GM23338 (cell line): ENCODE measurements at places on chromosomes 6 and 20.

DNA sequence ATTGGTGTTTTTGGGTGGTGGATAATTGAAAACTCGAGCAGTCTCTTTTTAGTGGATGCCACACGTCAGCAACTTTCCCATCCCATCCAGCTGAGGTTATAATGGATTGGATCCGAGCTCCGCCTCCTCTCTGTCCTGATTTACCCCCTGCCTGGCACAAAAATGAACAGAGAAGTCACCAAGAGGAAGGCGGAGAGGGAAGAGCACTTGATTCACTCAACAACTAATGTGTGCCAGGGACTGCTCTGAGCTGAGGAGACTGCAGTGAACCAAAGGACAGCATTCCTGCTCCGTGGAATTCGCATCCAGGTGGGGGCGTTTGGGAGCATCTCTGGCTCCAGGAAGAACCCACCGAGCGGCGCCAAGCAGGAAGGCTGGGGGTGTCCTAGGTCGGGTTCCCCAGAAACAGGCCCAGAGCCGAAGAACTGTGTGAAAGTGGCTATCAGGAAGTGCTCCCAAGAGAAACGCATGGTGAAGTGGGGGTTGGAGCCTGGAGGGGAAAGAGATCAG, 95.8 kb upstream of the NAA20 start:
- no peak overlapping the region for H3K27ac ChIP-seq
- DNase-seq = peak; percentile 66
- H3K4me3 ChIP-seq = no peak overlapping the region

DNA sequence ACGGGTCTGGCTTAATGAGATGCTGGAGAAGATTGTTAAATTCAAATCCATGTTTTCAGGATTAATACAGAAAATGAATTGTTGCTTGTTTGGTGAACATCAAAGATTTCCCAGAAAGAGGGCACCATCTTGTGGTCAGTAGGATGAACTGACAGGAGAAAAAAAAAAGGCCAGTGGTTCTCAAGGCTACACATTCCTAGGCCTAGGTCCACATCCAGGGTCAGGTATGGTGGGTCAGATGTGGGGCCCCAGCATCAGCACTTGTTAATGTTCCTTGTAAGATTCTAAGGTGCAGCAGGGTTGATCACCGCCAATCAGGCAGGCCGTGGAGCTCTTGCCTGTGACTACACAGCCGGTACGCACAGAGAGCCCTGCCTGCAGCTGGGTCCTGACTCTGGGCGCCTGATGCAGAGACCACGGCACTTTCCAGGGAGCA, 34.0 kb upstream of the FOXO3 start:
- peak; percentile 80 for DNase-seq
- H3K4me3 ChIP-seq = no peak overlapping the region
- H3K36me3 ChIP-seq = no peaks in the 10 kb centered on the region

- no peaks in the 10 kb centered on the region for H3K36me3 ChIP-seq
- no peak for DNase-seq
- no peaks in the 10 kb centered on the region for H3K27me3 ChIP-seq
- H3K4me1 ChIP-seq = peaks cover 22% of the 10 kb centered on the region
Measured at GRCh38 chr6:118198746-118199145, 291.7 kb downstream of the SLC35F1 start.

GRCh38 chr6:39416728-39417127, 94.2 kb upstream of the KCNK16 start:
- H3K36me3 ChIP-seq = no peaks in the 10 kb centered on the region
- H3K4me1 ChIP-seq = peaks cover 3% of the 10 kb centered on the region; the same call in 1 of the 2 replicates
- no peaks in the 10 kb centered on the region for H3K27me3 ChIP-seq
- no peak overlapping the region for H3K4me3 ChIP-seq
- no peak for DNase-seq

DNA sequence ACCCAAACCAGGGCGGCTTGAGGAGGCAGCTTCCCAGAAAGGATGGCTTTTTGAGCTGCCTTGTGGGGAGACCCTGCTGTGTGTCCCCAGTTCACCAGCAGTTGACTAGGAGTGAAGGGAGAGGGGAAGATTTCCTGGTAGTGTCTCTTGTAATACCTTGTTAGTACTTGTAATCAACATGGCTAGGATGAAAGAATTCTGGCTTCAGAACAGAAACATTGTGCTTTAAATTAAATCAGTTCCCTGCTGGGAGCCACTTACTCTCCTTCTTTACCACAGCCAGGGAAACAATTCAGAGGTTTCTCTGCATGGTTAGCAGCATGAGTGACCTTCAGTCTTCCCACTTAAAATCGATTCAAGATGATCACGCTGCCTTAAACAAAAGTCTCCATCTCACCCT, 525.4 kb upstream of the ID4 start:
- H3K36me3 ChIP-seq = no peaks in the 10 kb centered on the region
- peak overlapping the region; percentile 13; the same call in 1 of the 2 replicates for H3K4me3 ChIP-seq
- H3K27ac ChIP-seq = peak overlapping the region; percentile 65
- H3K27me3 ChIP-seq = no peaks in the 10 kb centered on the region

- H3K4me1 ChIP-seq = no peaks in the 10 kb centered on the region
- no peak overlapping the region for H3K27ac ChIP-seq
- H3K27me3 ChIP-seq = no peaks in the 10 kb centered on the region
- no peak overlapping the region for H3K4me3 ChIP-seq
Measured at GRCh38 chr6:147821295-147821897, 312.9 kb downstream of the SAMD5 start.

DNA sequence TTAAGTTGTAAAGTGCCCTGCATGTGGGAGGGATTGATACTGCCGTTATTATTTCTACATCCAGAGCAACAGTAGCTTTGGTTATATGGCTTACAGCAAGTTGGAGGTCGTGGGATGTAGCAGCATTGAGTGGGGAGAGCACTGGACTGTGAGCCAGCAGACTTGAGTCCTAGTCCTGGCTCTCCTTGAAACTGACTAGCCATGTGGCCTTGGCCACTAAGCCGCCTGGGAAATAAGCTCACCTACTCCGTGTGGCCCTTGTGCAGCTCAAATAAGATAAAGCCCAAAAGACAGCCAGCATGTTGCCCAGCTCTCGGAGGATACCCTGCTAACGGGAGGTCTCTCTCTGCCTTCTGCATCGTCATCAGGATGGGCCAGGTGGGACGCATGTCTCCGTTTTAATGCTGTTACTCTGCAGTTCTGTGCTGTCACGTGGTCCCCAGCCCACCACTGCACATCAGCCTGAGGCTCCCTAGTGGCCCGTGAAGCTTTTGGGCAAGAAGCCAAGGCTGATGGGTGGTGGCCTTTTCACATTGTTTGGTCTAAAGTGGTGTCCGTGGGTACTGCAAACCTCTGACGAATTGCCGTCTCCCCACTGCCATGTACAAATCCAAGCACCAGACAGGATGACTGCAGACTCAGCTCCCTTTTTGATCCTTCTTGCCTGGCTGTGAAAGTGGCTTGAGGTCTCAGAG, 7.9 kb downstream of the EPB41L1 start:
- no peak for DNase-seq

GRCh38 chr6:122323361-122323760, 76.1 kb upstream of the HSF2 start:
- H3K36me3 ChIP-seq = no peaks in the 10 kb centered on the region
- DNase-seq = no peak
- H3K4me1 ChIP-seq = no peaks in the 10 kb centered on the region
- no peak overlapping the region for H3K27ac ChIP-seq
- H3K27me3 ChIP-seq = no peaks in the 10 kb centered on the region

GRCh38 chr20:11569163-11569562, 348.5 kb upstream of the BTBD3 start:
- peak; percentile 80 for DNase-seq
- H3K27ac ChIP-seq = no peak overlapping the region
- no peak overlapping the region for H3K4me3 ChIP-seq
- no peaks in the 10 kb centered on the region for H3K36me3 ChIP-seq

DNA sequence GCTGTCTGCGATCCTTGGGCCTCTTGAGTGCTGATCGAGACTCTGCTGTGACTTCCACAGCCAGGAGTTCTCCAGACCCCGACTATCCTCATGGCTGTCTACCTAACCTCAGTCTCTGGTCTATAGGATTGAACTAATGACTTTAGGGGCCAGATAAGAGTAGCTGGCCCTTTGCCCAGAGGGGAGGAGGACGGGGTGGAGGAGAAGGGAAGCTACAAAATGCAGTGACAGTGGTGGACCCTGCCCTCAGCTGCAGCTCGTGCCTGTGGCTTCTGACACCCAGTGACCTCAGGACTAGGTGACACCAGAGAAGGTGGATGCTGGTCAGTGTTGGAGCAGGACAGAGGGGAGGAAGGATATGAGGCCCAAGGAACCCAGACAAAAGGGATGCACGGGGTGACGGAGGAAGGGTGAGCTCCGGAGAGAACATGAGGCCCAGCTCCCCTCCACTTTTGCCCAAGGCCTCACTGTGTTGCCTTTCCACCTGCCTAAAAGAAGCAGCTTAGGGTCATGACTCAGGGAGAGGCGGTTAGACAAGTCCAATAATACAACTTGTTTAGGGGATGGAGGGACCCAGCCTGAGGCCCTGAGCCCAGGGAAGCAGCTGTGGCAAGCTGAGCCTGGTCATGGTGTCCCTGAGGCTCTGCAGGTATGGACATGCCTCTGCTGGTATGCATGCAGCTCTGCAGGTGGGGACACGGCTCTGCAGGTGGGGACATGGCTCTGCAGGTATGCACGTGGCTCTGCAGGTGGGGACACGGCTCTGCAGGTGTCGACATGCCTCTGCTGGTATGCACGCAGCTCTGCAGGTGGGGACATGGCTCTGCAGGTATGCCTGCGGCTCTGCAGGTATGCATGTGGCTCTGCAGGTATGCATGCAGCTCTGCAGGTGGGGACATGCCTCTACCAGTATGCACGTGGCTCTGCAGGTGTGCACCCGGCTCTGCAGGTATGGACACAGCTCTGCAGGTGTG, 67.7 kb downstream of the SYNJ2 start:
- no peaks in the 10 kb centered on the region for H3K27me3 ChIP-seq
- no peak overlapping the region for H3K4me3 ChIP-seq
- no peak overlapping the region for H3K27ac ChIP-seq
- no peaks in the 10 kb centered on the region for H3K36me3 ChIP-seq
- no peak for DNase-seq

DNA sequence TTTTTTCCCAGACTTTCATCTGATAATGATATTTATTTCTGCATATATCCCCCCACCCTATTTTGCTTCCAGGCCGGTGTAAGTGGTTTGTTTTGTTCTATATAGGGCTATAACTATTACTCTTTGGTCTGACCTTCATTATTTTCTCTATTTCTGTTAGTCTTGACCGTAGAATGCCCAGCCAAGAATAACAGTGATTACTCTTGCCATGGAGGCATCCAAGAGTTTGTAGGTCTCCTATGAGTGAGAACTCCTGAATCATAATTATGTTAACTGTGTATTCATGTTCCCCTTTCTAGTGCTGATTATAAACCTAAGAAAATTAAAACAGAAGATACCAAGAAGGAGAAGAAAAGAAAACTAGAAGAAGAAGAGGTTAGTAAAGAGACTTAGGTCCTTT, 52.2 kb downstream of the TOP1 start:
- no peak for DNase-seq
- no peak overlapping the region for H3K4me3 ChIP-seq
- no peaks in the 10 kb centered on the region for H3K27me3 ChIP-seq
- H3K36me3 ChIP-seq = peaks cover 26% of the 10 kb centered on the region; the same call in 1 of the 2 replicates
- H3K27ac ChIP-seq = no peak overlapping the region
- no peaks in the 10 kb centered on the region for H3K4me1 ChIP-seq

DNA sequence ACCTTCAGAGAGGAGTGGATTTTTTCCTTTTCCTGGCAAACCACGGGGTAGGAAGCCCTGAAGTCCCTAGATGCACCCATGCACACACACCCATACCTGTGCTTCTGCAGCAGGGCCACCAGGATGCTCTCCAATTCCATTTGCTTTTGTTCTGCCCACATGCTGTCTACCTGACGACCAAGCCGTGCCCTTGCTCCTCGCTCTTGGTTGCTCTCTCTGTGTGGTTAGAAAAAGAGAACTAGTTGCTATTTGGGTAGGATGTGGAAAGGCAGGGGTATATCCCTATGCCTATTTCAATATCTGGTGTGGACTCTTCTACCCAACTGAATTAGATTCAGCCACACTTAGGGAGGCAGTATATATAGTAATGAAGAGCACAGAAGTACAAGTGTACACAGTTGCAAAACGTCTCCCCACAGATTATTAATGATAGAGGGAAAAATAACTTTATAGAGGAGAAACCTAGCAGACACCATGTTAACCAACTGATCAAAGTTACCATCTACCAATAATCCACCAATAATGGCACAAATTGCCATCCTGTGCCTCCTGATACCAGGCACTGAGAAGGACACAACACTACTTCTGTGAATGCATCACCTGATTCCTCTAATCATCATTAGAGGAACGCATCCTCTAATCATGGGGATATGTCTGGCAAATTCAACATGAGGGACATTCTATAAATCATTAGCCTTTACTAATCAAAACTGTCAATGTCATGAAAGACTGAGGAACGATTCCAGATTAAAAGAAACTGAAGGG, 7.3 kb downstream of the GHRH start:
- no peaks in the 10 kb centered on the region for H3K36me3 ChIP-seq
- no peak overlapping the region for H3K27ac ChIP-seq
- no peaks in the 10 kb centered on the region for H3K27me3 ChIP-seq
- no peak overlapping the region for H3K4me3 ChIP-seq
- H3K4me1 ChIP-seq = peaks cover 7% of the 10 kb centered on the region; the same call in 1 of the 2 replicates
- no peak for DNase-seq

DNA sequence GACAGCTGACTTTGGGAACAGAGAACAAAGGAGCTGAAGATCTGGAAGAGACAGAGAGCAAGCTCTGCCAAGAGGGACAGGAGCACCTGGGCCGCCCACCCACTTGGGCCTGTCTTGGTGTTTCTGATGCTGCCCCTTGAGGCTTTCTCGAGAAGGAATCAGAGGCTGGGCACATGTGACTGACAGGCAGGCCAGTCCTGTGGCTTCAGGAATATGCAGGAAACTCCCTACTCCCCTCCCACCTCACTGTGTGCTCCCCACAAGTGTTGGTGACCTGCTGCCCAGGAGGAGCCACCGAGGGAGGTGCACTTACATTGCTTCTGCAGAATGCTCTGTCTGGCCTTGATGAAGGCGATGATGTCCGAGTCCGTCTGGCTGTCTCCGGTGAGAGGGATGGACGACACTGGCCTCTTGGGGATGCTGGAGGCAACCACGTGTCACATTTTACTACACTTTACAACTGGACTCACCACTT, 20.9 kb upstream of the KCNK16 start:
- H3K4me1 ChIP-seq = peaks cover 6% of the 10 kb centered on the region
- no peak overlapping the region for H3K27ac ChIP-seq
- no peaks in the 10 kb centered on the region for H3K27me3 ChIP-seq
- peak; percentile 22 for DNase-seq
- no peak overlapping the region for H3K4me3 ChIP-seq

DNA sequence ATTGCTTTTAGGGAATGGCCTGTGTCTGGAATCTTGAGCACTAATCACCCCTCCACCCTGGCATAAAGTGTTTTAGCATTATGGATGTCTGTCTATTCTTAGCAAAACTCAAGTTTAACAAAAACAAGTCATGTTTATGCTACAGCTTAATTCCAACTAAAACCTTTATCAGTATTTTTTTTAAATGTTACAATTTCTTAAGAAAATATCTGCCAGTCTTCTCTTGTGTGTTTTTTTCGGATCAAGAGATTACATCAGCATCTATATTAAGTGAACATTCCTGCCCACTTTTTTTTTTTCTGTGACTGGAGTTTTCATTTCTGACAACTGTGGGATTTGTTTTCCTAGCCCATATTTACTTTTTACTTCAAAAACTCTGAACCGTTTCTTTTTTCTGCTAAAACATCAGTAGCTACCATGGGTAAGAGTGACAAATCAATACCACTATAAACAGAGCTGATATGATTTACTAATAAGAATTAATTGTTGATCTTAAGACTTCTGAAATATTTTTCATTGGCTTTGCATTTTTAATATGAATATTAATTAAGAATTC, 94.3 kb downstream of the EDN1 start:
- no peak overlapping the region for H3K27ac ChIP-seq
- no peak for DNase-seq
- H3K4me3 ChIP-seq = no peak overlapping the region
- H3K4me1 ChIP-seq = no peaks in the 10 kb centered on the region

- H3K27ac ChIP-seq = no peak overlapping the region
- no peaks in the 10 kb centered on the region for H3K27me3 ChIP-seq
- DNase-seq = no peak
- no peaks in the 10 kb centered on the region for H3K36me3 ChIP-seq
Measured at GRCh38 chr6:151617539-151617938, 123.7 kb downstream of the CCDC170 start.
